ENCODE measurements at places on chromosomes 16 and 17.

- no peaks in the 10 kb centered on the region for H3K27me3 ChIP-seq
- H3K36me3 ChIP-seq: no peaks in the 10 kb centered on the region
- H3K4me3 ChIP-seq: no peak overlapping the region
- no peaks in the 10 kb centered on the region for H3K4me1 ChIP-seq
Measured at GRCh38 chr16:12769525-12769924, 34.2 kb downstream of the CPPED1 start.

GRCh38 chr17:79568661-79569060, 42.2 kb downstream of the RBFOX3 start:
- no peak overlapping the region for H3K4me3 ChIP-seq
- no peak for DNase-seq

GRCh38 chr16:427250-427649, 1.8 kb downstream of the RAB11FIP3 start:
- H3K36me3 ChIP-seq: no peaks in the 10 kb centered on the region
- no peak overlapping the region for H3K27ac ChIP-seq
- peaks cover 19% of the 10 kb centered on the region for H3K4me1 ChIP-seq
- H3K4me3 ChIP-seq: peak overlapping the region; percentile 16
- no peak for DNase-seq

GRCh38 chr17:45149669-45150664, 1.7 kb downstream of the HEXIM1 start:
- H3K4me3 ChIP-seq: peak overlapping the region; percentile 57
- H3K36me3 ChIP-seq: no peaks in the 10 kb centered on the region
- peaks cover 11% of the 10 kb centered on the region for H3K4me1 ChIP-seq
- no peaks in the 10 kb centered on the region for H3K27me3 ChIP-seq
- peak overlapping the region; percentile 93 for H3K27ac ChIP-seq
- peak; percentile 87 for DNase-seq

DNA sequence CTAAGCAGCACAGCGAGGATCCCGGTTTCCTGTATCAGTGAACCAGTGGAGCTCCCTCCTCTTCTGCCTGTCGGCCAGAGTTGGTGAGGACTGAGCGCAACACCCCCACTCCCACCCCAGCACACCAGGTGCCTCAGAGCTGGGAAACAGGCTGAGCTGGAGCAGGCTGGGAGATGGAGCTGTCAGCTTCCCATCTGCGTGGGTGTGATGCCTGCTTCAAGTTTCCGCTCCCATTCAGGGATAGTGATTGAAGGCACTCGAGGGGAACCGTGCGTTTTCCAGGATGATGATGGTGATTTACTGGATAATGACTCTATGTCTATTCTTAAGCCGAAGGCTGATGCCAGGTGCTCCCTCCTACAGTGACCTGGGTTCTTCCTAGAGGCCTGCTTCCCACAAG, 144.5 kb downstream of the TMEM132E start:
- no peak overlapping the region for H3K4me3 ChIP-seq
- H3K4me1 ChIP-seq: no peaks in the 10 kb centered on the region
- no peaks in the 10 kb centered on the region for H3K36me3 ChIP-seq
- no peak for DNase-seq
- H3K27ac ChIP-seq: no peak overlapping the region
- H3K27me3 ChIP-seq: no peaks in the 10 kb centered on the region

DNA sequence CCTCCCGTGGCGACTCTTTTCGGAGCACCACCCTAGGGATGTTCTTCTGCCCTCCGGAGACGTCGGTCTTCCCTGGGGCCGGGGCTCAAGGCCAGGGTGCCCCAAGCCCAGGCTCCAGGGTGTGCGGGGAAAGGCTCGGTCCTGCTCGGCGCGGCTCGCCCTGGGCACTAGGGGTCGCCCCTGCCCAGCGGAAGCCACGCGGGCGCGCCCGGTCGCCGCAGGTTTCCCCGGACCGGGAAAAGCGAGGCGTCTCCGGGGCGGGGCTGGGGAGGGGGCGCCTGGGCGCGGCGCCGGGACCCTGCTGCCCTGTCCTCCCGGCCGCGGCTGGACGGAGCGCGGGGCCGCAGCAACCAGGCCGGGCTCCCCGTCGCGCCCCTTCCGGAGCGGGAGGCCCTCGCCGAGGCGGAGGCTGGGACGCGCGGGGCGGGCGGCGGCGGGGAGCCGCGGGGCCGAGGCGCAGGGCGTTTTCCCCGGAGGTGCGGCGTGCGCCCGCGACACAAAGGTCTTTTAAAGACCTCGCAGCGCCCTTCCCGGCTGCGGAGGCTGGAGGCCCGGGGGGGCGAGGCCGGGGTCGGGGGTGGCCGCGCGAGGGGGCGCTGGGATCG, 76.4 kb downstream of the MRC2 start:
- no peaks in the 10 kb centered on the region for H3K36me3 ChIP-seq
- H3K27ac ChIP-seq: no peak overlapping the region
- no peaks in the 10 kb centered on the region for H3K4me1 ChIP-seq
- peak overlapping the region; percentile 21 for H3K4me3 ChIP-seq
- peak; percentile 59 for DNase-seq

GRCh38 chr17:7884581-7885366, 3.8 kb upstream of the CHD3 start:
- H3K4me1 ChIP-seq: peaks cover 40% of the 10 kb centered on the region
- H3K27me3 ChIP-seq: no peaks in the 10 kb centered on the region
- peak; percentile 33 for DNase-seq
- peak overlapping the region; percentile 49 for H3K4me3 ChIP-seq
- H3K36me3 ChIP-seq: no peaks in the 10 kb centered on the region
- peak overlapping the region; percentile 92 for H3K27ac ChIP-seq

DNA sequence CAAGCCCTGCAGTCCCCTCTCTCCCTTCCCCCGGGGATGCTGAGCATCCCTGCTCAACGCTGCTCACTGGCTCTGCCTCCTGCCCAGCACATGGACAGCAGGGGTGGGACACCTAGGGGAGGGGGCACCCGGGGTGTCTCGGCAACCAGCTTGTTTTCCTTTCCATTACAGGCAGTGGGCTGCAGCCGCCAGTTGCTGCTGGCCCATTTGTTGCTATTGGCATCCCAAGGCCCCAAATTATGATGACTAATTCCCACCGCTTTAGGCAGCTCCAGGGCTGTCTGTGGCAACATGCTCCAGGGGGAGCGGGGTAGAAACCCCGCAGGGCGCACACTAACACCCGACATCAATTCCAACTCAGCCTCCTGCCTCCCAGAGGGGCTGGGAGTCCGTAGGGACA, 4.9 kb downstream of the SDK2 start:
- H3K27me3 ChIP-seq: no peaks in the 10 kb centered on the region
- H3K27ac ChIP-seq: no peak overlapping the region
- H3K36me3 ChIP-seq: no peaks in the 10 kb centered on the region
- H3K4me3 ChIP-seq: no peak overlapping the region

DNA sequence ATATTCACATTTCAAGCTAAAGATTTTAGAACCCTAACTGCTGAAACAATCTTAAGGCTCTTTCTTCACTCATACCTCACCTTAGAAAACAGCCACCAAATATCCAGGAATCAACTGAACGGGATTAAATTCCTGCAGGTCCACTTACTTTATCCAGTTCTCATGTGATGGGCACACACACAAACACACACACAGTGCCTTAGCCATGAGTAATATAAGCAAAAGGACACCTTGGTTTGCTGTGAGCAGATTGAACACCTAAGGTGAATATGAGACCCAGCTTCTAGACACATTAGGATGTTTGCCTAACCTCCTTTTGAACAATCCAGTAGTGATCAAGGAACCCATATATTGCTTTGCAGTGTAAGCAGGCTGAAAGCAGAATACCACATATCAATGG, 81.5 kb downstream of the TUBD1 start:
- no peaks in the 10 kb centered on the region for H3K27me3 ChIP-seq
- H3K4me3 ChIP-seq: no peak overlapping the region
- H3K27ac ChIP-seq: no peak overlapping the region
- H3K36me3 ChIP-seq: no peaks in the 10 kb centered on the region

GRCh38 chr17:39663688-39664580, 1.2 kb upstream of the TCAP start:
- peak overlapping the region; percentile 58 for H3K27ac ChIP-seq
- peaks cover 32% of the 10 kb centered on the region for H3K4me1 ChIP-seq
- peaks cover 17% of the 10 kb centered on the region for H3K36me3 ChIP-seq
- no peaks in the 10 kb centered on the region for H3K27me3 ChIP-seq
- H3K4me3 ChIP-seq: no peak overlapping the region
- no peak for DNase-seq

- no peak overlapping the region for H3K27ac ChIP-seq
- no peak for DNase-seq
- H3K4me3 ChIP-seq: no peak overlapping the region
- no peaks in the 10 kb centered on the region for H3K4me1 ChIP-seq
- H3K36me3 ChIP-seq: no peaks in the 10 kb centered on the region
Measured at GRCh38 chr16:54240271-54241129, 46.1 kb downstream of the IRX3 start.

DNA sequence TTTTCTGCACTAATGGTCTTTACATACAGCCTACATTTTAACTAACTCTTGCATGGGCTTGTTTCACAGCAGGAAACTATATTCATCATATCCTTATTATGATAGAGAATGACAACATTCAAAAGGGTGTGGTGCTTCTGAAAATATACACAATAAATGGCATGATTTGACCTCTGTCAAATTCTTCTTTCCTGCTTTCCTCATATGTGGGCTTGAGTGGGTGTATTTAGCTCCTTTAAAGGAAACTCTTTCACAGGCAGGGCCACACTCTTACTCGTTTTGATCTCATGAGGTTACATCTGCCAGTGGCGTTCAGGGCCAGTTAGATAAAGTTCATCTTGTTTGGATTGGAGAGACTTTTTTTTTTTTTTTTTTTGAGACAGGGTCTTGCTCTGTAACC, 6.1 kb downstream of the SLC35G3 start:
- DNase-seq: no peak
- no peaks in the 10 kb centered on the region for H3K36me3 ChIP-seq
- H3K4me3 ChIP-seq: no peak overlapping the region
- H3K27ac ChIP-seq: no peak overlapping the region
- no peaks in the 10 kb centered on the region for H3K4me1 ChIP-seq
- H3K27me3 ChIP-seq: no peaks in the 10 kb centered on the region

- H3K4me1 ChIP-seq: peaks cover 4% of the 10 kb centered on the region
- no peak for DNase-seq
- peak overlapping the region; percentile 52 for H3K27ac ChIP-seq
- H3K27me3 ChIP-seq: no peaks in the 10 kb centered on the region
Measured at GRCh38 chr17:68385490-68386215, 71.6 kb downstream of the WIPI1 start.

DNA sequence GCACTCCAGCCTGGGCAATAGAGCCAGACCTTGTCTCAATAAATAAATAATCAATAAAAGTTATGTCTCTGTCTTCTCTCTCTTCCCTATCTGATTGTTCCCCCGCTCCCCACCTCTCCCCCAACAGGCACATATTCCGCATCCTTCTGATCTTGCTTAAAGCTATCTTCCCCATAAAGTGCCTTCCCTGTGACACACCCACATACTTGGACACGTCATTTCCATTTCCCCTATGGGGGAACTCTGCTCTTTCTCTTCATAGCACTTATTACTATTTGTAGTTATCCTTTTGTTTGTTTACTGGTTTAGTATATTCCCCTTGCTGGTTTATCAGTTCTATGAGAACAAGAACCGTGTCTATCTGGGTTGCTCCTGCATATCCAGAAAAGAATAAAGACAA, 14.9 kb downstream of the MYO1D start:
- no peak overlapping the region for H3K4me3 ChIP-seq
- H3K27me3 ChIP-seq: no peaks in the 10 kb centered on the region
- H3K4me1 ChIP-seq: peaks cover 21% of the 10 kb centered on the region
- DNase-seq: no peak
- H3K36me3 ChIP-seq: no peaks in the 10 kb centered on the region
- H3K27ac ChIP-seq: no peak overlapping the region

DNA sequence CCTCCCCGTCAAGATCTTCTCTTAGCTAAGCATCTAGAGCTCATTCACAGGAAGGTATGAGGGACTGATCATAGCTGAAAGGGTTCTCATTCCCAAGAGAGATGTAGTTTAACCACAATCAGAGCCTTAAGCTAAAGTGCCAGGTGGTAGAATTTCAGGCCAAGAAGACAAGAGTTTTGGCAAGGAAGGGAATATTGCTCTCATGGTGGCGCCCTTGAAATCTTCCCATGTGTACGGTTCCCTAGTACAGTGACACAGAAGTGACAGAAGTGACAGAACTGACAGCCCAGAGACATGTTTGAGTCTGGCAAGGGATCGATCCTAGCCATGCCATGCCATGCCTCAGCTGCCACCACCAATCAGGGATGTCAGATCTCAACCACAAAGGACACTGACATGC, 2.5 kb downstream of the GRIN2C start:
- H3K27ac ChIP-seq: no peak overlapping the region
- H3K4me1 ChIP-seq: peaks cover 30% of the 10 kb centered on the region
- peaks cover 3% of the 10 kb centered on the region for H3K27me3 ChIP-seq
- no peak overlapping the region for H3K4me3 ChIP-seq
- DNase-seq: no peak

GRCh38 chr16:19265380-19265930, 20.1 kb upstream of the CLEC19A start:
- no peak overlapping the region for H3K27ac ChIP-seq
- H3K27me3 ChIP-seq: no peaks in the 10 kb centered on the region
- DNase-seq: no peak
- H3K4me1 ChIP-seq: no peaks in the 10 kb centered on the region
- H3K36me3 ChIP-seq: peaks cover 5% of the 10 kb centered on the region
- no peak overlapping the region for H3K4me3 ChIP-seq

DNA sequence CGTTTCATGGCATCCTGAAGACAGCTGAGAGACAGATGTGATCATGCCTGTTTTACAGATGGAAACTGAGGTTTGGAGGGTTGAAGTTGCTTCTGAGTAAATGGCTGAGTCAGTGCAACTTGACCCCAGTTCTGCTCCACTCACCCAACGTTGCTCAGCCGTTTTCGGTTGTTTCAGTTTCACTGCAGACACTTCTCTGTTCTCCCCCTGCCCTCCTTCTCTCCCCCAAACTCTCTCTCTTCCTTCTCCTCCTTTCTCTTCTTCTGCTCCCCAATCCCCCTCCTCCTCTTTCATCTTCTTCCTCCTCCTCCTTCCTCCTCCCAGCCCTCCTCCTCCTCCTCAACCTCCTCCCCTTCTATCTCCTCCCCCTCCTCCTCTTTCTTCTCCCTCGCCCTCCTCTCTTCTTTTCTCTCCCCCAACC, 9.4 kb upstream of the CEP20 start:
- DNase-seq: no peak
- no peaks in the 10 kb centered on the region for H3K27me3 ChIP-seq
- H3K4me1 ChIP-seq: peaks cover 7% of the 10 kb centered on the region
- H3K4me3 ChIP-seq: no peak overlapping the region

- H3K36me3 ChIP-seq: no peaks in the 10 kb centered on the region
- no peaks in the 10 kb centered on the region for H3K4me1 ChIP-seq
- no peak overlapping the region for H3K4me3 ChIP-seq
- no peak for DNase-seq
Measured at GRCh38 chr16:85250147-85250463, 137.8 kb upstream of the CIBAR2 start.

GRCh38 chr17:28347261-28347891, 10.0 kb downstream of the POLDIP2 start:
- DNase-seq: no peak
- peaks cover 22% of the 10 kb centered on the region for H3K4me1 ChIP-seq
- H3K27ac ChIP-seq: no peak overlapping the region
- peaks cover 74% of the 10 kb centered on the region for H3K36me3 ChIP-seq
- H3K27me3 ChIP-seq: no peaks in the 10 kb centered on the region

GRCh38 chr16:57544124-57544653, 1.7 kb downstream of the ADGRG5 start:
- no peaks in the 10 kb centered on the region for H3K27me3 ChIP-seq
- no peak overlapping the region for H3K4me3 ChIP-seq
- DNase-seq: no peak

GRCh38 chr17:39116224-39116623, 35.2 kb downstream of the PLXDC1 start:
- no peaks in the 10 kb centered on the region for H3K27me3 ChIP-seq
- no peaks in the 10 kb centered on the region for H3K36me3 ChIP-seq
- no peak overlapping the region for H3K4me3 ChIP-seq
- no peak for DNase-seq
- no peaks in the 10 kb centered on the region for H3K4me1 ChIP-seq

All from thyroid gland (tissue), 4 donors.